ENCODE measurements at places on chromosomes 4 and X. TPM values are rescaled to one million over a fixed set of nuclear protein-coding genes. Genes with fewer than 3 reads are reported as not detected.

TLR7 gene
- not detected for total RNA-seq

HMX1 gene
- total RNA-seq: not detected

TMEM150C gene
- total RNA-seq: under 0.01 TPM

CHRDL1 gene
- not detected for total RNA-seq

RS1 gene
- total RNA-seq: not detected

ABCG2 gene
- total RNA-seq: 0.68 TPM

MAGEB1 gene
- total RNA-seq: not detected

CCNQ gene
- 23.2 TPM for total RNA-seq

GYPB gene
- not detected for total RNA-seq

All from nasal cavity respiratory epithelium epithelial cell of viscerocranial mucosa (primary cell).